ENCODE measurements at places on chromosomes 3 and 15.

DNA sequence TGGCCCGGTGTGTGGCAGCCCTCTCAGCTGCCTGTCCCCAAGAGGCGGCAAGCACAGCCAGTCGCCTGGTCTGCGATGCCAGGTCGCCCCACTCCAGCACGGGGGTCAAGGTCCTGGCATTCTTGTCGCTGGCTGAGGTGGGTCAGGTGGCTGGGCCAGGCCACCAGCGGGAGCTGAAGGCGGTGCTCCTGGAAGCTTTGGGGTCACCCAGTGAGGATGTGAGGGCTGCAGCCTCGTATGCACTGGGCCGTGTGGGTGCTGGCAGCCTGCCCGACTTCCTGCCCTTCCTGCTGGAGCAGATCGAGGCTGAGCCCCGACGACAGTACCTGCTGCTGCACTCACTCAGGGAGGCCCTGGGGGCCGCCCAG, 20.8 kb downstream of the CAND2 start:
- no peaks in the 10 kb centered on the region for H3K36me3 ChIP-seq
- no peaks in the 10 kb centered on the region for H3K27me3 ChIP-seq
- H3K4me3 ChIP-seq = no peak overlapping the region
- no peak overlapping the region for H3K27ac ChIP-seq
- DNase-seq = no peak

GRCh38 chr15:78988361-78988911, 43.6 kb upstream of the CTSH start:
- DNase-seq = no peak
- no peaks in the 10 kb centered on the region for H3K4me1 ChIP-seq
- H3K27me3 ChIP-seq = peaks cover 9% of the 10 kb centered on the region
- no peaks in the 10 kb centered on the region for H3K36me3 ChIP-seq
- no peak overlapping the region for H3K4me3 ChIP-seq

- no peaks in the 10 kb centered on the region for H3K36me3 ChIP-seq
- peaks cover 11% of the 10 kb centered on the region for H3K27me3 ChIP-seq
- H3K4me1 ChIP-seq = no peaks in the 10 kb centered on the region
- DNase-seq = no peak
- no peak overlapping the region for H3K4me3 ChIP-seq
Observed at GRCh38 chr15:78407608-78408354, 30.2 kb upstream of the IREB2 start.

- H3K4me1 ChIP-seq = no peaks in the 10 kb centered on the region
- H3K36me3 ChIP-seq = no peaks in the 10 kb centered on the region
- peaks cover 2% of the 10 kb centered on the region for H3K27me3 ChIP-seq
- no peak for DNase-seq
- no peak overlapping the region for H3K4me3 ChIP-seq
Observed at GRCh38 chr15:43913026-43913780, 86.4 kb downstream of the WDR76 start.

DNA sequence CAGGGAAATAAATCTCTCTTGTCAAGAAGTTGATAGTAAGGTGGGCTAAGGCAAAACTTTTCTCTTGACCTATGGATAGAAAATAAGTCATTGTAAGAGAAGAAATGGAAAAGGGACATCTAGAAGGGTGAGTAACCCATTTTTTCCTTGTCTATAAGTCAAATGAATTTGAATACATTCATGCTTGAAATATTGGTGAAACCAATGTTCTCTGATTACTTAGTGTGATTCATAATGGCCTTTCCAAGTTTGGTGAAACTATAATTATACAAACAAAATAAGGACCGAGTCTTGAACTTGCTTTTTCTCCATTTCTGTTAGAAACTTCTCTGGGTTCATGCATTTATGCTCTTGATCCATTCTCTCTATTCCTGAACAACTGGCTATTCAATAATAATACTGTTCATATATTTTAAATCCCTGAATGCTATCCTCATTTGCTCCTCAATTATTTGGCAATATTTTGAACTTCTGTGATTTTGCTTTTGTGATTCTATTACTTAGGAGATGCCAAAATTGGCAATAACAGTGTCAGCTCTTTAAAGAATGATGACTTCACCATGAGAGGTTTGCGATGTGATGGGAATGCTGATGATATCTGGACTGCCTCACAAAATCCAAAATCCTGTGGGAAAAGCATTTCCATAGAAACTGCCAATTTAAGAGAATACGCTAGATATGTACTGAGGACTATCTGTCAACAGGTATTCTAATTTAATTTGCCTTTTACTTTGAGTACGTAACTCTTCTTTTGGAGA, 12.3 kb downstream of the P2RY12 start:
- no peaks in the 10 kb centered on the region for H3K4me1 ChIP-seq
- no peaks in the 10 kb centered on the region for H3K36me3 ChIP-seq
- no peak overlapping the region for H3K4me3 ChIP-seq
- no peaks in the 10 kb centered on the region for H3K27me3 ChIP-seq

- no peak overlapping the region for H3K4me3 ChIP-seq
- no peaks in the 10 kb centered on the region for H3K4me1 ChIP-seq
- no peak overlapping the region for H3K27ac ChIP-seq
- peaks cover 28% of the 10 kb centered on the region for H3K27me3 ChIP-seq
Observed at GRCh38 chr3:53677413-53677812, 168.8 kb downstream of the CHDH start.

DNA sequence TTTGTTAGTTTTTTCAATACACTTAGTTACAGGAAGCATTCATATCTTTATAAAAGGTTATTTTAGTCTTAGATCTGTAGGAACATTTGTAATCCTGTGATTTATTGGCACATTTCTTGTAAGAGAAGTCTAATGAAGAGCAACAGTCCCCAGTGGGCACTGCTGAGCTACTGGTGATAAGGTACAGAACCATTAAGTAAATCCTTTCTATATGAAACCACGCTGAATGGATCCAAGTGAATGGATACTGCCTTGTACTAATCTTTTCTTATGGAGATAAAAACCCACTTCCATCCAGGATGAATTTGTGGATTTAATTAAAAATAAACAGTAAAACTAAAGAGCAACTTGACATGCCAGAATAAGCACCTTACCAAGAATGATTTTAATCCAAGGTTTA, 64.0 kb downstream of the SHQ1 start:
- peaks cover 7% of the 10 kb centered on the region for H3K4me1 ChIP-seq
- no peak overlapping the region for H3K27ac ChIP-seq
- H3K36me3 ChIP-seq = no peaks in the 10 kb centered on the region
- H3K27me3 ChIP-seq = no peaks in the 10 kb centered on the region
- no peak for DNase-seq

- H3K4me3 ChIP-seq = no peak overlapping the region
- peak overlapping the region; percentile 19 for H3K27ac ChIP-seq
- peaks cover 97% of the 10 kb centered on the region for H3K4me1 ChIP-seq
- peaks cover 3% of the 10 kb centered on the region for H3K36me3 ChIP-seq
Observed at GRCh38 chr3:20047976-20048883, 8.0 kb downstream of the KAT2B start.

- H3K4me1 ChIP-seq = peaks cover 70% of the 10 kb centered on the region
- no peaks in the 10 kb centered on the region for H3K36me3 ChIP-seq
- H3K27ac ChIP-seq = peak within 1 kb of the TSS; percentile 99
- DNase-seq = peak; percentile 65
- H3K4me3 ChIP-seq = peak within 1 kb of the TSS; percentile 96
Observed at GRCh38 chr3:16513141-16514020, at the start of gene RFTN1. TSS of gene RFTN1 (minus strand) at chr3:16513699. CDS start at chr3:16493869, 19,830 bp downstream.

DNA sequence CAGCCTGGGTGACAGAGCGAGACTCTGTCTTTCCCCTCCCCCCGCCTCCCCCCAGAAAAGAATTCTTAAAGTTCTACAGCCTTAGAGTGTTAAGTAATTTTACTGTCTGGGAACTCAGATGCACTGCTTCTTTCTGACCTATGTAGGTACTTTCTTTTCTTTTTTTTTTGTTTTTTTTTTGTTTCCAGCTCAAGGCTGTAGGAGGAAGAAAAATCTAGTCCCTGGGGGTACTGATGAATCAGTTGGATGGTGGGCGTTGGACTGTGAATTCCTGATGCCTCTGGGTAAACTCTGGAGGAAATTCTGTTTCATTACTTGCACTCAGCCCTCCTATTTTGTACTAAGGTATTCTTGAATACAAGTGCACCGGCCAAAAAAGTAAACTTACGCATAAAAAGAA, 10.8 kb downstream of the GHRL start:
- H3K4me3 ChIP-seq = no peak overlapping the region
- peaks cover 15% of the 10 kb centered on the region for H3K4me1 ChIP-seq
- no peaks in the 10 kb centered on the region for H3K27me3 ChIP-seq
- no peak for DNase-seq

DNA sequence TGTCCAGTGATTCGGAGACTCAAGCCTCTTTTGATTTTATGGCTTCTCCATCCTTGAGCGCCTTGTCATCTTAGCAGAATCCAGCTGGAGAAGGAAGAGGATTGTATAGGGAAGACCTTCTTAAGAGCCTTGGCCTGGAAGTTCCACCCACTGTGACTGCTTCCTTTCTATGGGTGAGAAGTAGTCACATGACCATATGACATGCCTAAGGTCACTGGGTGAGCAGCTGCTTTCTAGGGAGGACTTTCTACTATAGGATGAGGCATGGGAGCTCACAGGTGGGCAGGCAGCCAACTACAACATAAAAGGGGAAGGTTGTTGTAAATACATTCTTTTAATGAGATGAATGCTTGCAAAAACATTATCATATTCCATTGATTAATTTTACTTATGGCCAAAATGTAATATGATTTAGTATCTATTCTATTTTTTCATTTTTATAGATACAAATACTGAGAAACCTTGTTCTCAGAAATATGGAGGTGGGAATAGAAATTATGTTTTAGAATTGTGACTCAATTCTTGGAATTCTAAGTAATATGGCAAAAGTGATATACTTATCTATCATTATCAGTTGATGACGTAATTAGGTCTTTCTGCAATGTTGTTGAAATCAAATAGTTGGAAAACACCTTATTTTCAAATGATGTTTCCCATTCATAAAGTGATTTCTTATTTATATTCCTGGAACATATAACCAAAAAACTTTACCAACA, 53.6 kb upstream of the MINAR1 start:
- DNase-seq = no peak
- peaks cover 2% of the 10 kb centered on the region for H3K4me1 ChIP-seq
- H3K36me3 ChIP-seq = no peaks in the 10 kb centered on the region

DNA sequence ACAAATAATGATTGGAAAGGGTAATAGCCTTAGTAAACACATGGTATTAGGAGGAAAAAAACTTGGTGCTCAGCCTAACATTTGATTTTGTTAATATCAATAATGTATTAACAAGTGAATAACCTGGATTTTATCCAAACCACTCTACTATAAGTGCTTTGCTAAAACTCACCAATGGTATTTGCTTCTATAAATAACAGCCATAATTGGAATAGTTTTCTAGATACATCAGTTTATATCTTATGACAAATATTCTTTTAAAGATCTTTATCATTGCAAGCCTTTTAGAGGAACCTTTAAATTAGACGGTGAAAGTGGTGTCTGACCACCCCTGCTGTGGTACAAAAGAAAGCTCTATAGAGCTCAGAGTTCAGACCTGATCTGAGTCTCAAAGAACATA, 123.9 kb downstream of the SHOX2 start:
- no peak overlapping the region for H3K4me3 ChIP-seq
- no peak for DNase-seq
- H3K27ac ChIP-seq = no peak overlapping the region
- H3K27me3 ChIP-seq = peaks cover 2% of the 10 kb centered on the region
- no peaks in the 10 kb centered on the region for H3K4me1 ChIP-seq

DNA sequence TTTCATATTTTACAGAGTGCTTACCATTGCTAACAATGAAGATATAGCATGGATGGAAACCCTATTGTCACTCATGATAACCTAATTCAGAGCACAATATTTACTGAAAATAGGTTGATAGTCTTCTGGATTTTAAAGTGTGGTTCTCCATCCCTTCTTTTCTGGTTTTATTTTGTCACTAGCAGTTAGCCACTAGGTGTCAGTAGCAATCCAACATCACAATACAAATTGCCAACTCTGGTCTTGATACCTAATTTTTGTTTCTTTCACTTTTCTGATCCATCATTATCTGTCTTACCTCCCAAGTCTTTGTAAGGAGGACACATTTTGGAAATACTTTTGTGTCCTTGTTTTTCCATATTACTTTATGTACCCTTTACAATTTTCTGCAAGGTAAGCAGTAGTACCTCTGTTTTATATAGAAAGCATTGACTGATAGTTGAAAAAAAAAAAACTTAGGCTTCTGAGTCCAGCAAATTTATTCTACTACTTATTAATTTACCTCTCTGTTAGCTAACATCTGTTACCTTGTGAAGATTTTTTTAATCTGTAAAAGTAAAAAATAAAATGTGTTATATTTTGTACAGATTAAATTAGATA, 28.3 kb upstream of the CRYBG3 start:
- DNase-seq = peak; percentile 66

GRCh38 chr3:127171721-127172120, 21.2 kb upstream of the PRR23E start:
- DNase-seq = no peak
- H3K4me3 ChIP-seq = no peak overlapping the region
- H3K27me3 ChIP-seq = peaks cover 53% of the 10 kb centered on the region

DNA sequence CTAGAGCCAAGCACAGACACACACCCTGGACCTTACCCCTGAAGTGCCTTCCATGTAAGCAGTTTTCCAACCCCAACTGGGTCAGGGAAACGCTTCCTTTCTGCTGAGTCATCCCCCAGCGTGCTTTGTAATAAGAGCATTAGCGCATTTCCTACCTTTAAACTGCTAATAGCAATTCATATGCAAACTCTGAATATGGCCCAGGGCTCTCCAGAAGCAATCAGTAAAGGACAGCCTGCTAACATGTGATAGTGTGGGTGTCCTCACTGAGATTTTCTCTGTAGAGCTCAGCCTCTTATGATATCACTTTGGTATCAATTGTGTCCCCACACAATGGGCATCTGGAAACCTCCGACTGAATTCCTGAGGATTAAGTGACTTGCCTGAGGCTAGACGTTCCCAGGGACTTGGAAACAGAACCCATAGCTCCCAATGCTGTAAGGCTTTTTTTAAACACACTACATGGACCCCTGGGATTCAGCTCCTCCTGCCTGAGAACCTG, 5.6 kb downstream of the GABRB3 start:
- peaks cover 18% of the 10 kb centered on the region for H3K27me3 ChIP-seq
- no peaks in the 10 kb centered on the region for H3K36me3 ChIP-seq
- no peak for DNase-seq
- H3K27ac ChIP-seq = no peak overlapping the region
- no peaks in the 10 kb centered on the region for H3K4me1 ChIP-seq

GRCh38 chr3:167718582-167718981, 16.1 kb downstream of the PDCD10 start:
- no peak overlapping the region for H3K4me3 ChIP-seq
- H3K27ac ChIP-seq = no peak overlapping the region
- H3K4me1 ChIP-seq = peaks cover 56% of the 10 kb centered on the region
- DNase-seq = no peak

DNA sequence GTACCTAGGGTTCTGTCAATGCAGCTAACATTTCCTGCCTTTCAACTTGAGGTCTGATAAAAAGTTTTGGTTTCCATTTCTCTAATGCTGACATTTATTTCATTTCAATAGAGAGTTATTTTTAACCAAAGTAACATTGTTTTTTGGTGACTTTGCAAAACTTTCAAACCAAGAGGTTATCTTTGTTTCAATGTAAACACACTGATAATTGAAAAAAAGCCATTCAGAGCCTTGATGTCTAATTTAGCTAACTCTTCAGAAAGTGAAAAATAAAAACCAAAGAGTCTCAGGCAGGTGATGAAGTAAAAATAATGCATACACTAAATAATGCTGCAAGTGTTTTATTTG, 9.6 kb upstream of the TIPARP start:
- H3K36me3 ChIP-seq = no peaks in the 10 kb centered on the region
- peaks cover 11% of the 10 kb centered on the region for H3K4me1 ChIP-seq
- no peak for DNase-seq
- no peaks in the 10 kb centered on the region for H3K27me3 ChIP-seq

- no peak overlapping the region for H3K27ac ChIP-seq
- no peaks in the 10 kb centered on the region for H3K4me1 ChIP-seq
Observed at GRCh38 chr3:55013145-55013925, 85.5 kb upstream of the LRTM1 start.

GRCh38 chr15:98683831-98684230, 35.5 kb downstream of the IGF1R start:
- H3K27me3 ChIP-seq = no peaks in the 10 kb centered on the region
- DNase-seq = no peak
- H3K36me3 ChIP-seq = peaks cover 6% of the 10 kb centered on the region
- H3K27ac ChIP-seq = no peak overlapping the region
- H3K4me3 ChIP-seq = no peak overlapping the region

All from naive thymus-derived CD8-positive, alpha-beta T cell (primary cell).